ENCODE measurements at places on chromosomes 4 and X.

GRCh38 chr4:56906489-56907393 lies 959 bp upstream of the REST start:
- no peak for ATAC-seq

DNA sequence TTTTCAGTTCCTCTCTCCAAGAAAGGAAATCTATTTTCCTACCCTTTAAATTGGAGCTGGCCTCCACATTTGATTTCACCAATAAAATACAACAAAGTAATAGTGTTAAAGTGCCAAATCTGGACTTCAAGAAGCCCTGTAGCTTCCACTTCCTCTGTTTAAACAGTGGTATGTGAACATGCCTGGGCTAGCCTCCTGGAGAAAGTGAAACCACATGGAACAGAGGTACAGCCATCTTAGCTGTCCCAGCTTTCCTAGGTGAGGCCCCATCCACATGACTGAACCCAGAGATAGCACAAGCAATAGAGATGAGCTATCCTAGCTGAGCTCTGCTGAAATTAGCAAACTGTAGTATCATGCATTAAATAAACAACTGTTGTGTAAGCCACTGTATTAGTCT lies 131.8 kb upstream of the VCX start:
- no peak for ATAC-seq

DNA sequence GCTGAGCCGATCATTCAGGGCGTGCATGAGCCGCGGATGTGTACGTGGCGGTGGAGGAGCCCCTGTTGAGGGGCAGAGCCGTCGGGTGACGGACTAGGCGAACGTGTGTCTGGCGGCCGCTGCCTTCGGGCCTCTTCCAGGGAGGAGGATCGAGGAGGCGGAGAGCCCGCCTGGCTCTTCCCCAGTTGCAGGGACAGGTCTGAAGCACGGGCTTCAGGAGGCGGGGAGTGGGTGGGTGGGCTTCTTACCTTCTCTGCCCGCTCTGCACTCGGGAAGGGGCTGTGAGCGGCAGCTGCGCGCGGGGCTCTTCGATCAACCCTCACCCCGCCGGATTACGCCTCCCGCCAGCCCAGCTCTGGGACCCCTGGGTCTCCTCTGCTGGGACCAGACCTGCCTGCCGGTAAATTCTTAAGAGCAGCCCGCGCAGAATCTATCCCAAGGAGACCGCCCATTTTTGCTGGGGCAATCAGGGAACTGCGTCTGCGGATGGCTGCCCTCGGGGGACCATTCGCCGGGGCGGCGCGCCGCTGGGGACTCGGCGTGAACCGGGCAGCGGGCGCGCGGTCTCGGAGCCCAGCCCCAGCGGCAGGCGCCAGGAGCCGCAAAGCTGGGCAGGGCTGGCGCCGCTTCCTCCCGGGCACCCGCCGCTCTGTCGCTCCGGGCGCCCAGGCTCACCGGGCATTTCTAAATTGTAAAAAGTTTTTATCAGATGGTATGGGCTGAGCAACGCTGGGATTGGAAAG lies 4.9 kb downstream of the PLAC8 start:
- peak; percentile 74 for ATAC-seq

- ATAC-seq = no peak
Measured at GRCh38 chr4:117692538-117692937, 341.7 kb upstream of the NDST3 start.

GRCh38 chrX:104347860-104348259 lies 93.1 kb upstream of the ESX1 start:
- ATAC-seq = no peak

- ATAC-seq = peak; percentile 51
Measured at GRCh38 chr4:165537028-165537648, 158.3 kb downstream of the CPE start.

DNA sequence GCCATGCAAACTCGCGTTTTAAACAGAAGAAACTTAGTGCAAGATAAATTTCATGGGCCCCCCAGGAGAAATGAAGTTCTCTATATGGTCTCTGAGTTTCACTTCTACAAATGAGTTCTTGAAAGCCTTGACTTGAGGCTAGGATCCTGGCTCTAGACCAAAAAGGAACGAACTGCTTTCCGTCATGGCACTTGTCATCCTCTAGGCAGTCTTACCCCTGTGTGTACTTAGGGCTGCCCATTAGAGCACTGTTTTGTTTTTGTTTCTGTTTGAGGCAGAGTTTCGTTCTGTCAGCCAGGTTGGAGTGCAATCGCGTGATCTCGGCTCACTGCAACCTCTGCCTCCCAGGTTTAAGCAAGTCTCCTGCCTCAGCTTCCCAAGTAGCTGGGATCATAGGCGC lies 29.0 kb downstream of the RNF4 start:
- ATAC-seq = peak; percentile 60

GRCh38 chr4:87620491-87620890 lies 12.2 kb downstream of the DSPP start:
- peak; percentile 86 for ATAC-seq

GRCh38 chr4:73258436-73258685 lies 237 bp downstream of the ANKRD17 start:
- ATAC-seq = peak; percentile 34

DNA sequence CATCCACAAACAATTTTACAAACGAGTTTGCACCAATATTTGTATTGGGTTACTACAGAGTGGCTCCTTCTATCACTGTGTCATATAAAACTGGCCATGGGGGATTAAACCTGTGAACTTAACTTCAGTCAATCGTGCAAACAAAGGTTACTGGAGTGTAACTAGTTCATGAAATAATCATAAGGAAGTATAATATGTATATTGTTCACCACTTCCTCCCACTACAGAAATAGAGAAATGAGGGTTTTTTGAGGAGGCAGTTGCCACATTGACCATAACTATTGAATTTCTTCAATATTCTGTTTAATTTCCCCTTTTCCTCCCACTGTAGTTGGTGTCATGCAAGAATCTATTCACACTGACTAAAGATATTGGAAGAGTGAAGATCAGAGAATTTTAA lies at the start of gene GPR82:
GPR82 (plus strand) TSS at position 356 of the 400 bp plus-strand sequence. CDS start 2,846 bp downstream, outside the sequence.
- ATAC-seq = no peak

DNA sequence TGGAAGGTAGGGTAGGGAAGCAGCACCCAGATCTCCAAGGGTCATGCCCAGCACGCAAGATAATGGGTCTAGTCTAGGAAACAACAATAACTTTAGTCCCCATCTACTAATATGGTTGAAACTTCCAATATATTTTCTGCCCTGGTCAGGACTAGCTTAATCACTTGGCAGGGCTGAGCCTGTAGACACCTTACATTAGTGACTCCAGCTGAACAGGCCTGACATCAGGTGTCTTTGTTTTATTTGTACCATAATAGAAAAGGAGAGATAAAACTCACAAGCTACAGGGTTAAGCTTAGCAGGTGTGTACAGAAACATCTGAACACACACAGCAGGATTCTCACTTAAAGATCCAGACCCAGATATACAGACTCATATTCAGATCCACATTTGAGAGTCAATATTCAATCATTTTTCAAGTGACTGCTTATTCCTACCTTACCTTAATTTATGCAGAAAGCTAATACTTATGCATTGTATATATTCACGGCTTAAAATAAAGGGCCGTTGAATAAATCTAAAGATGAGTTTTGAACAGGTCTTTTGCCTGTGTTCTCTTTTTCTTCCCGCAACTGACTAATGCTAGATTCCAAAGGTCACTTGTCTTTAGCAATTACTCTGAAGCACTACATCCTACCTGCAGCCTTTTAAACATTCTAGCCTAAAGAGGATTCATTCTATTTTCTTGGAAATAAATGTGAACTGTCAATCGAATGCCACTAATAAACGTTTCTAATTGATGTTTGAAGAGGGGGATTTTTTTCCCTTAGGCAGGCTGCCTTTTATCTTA lies 745.3 kb downstream of the RPA4 start:
- ATAC-seq = no peak

Measured in gastroesophageal sphincter (tissue), 4 donors.